ENCODE measurements at places on chromosomes 6 and 20.

DNA sequence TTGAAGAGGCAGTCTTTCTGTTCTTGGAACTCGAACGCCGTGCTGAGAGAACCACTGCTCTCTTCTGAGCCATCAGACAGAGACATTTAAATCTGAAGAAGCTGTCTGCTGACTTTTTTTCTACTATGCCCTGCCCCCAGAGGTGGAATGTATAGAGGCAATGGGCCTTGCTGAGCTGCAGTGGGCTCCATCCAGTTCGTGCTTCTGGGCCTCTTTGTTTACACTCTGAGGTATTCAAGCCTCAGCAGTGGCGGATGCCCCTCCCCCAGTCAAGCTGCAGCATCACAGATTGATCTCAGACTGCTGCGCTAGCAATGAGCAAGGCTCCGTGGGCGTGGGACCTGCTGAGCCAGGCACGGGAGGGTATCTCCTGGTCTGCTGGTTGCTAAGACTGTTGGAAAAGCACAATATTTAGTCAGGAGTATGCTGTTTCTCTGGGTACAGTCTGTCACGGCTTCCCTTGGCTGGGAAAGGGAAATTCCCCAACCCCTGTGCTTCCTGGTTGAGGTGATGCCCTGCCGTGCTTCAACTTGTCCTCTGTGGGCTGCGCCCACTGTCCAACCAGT is 526.8 kb downstream of the CD109 start:
- no peak for DNase-seq

DNA sequence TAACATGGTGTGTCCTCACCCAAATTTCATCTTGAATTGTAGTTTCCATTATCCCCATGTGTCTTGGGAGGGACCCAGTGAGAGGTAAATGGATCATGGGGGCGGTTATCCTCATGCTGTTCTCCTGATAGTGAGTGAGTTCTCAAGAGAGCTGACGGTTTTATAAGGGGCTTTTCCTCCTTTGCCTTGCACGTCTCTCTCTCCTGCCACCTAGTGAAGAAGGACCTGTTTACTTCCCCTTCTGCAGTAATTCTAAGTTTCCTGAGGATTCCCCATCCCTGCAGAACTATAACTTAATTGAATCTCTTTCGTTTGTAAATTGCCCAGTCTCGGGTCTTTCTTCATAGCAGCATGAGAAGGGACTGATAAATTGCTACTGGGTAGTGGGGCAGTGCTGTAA is 789.3 kb downstream of the FRK start:
- DNase-seq, result no peak

- DNase-seq, result no peak
These were observed 66.2 kb upstream of the NNAT start for GRCh38 chr20:37454636-37455385.

GRCh38 chr6:33590531-33591198 is 10.6 kb upstream of the BAK1 start:
- no peak for DNase-seq

GRCh38 chr6:30799210-30799609 is 54.9 kb upstream of the IER3 start:
- no peak for DNase-seq
